Daoy (cell line): ENCODE measurements at places on chromosomes 3 and 15.

DNA sequence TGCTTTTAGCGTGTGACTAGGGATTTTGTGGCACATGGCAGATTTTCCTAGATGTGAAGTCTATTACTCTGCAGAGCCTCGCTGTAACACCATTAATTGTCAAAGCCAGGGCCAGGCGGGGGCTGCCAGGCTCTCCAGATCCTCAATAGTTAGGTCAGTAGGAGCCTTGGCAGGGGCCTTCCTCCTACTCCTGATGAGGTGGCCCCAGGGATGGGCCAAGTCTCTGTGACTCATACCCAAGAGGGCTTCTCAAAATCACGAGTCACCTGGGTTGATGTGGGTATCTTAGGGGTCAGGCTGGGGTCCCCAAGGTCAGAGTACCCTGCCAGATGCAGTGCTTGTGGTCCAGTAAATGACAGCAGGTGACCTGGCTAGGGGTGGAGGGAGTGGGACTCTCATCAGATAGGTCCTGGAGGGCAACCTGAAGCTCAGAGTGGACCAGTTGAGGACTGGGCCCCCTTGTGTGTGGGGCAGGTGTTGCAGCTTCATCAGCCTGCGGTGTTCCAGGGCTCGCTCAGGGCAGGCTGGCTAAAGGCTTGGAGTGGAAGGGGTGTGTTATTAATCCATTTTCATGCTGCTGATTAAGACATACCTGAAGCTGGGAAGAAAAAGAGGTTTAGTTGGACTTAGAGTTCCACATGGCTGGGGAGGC is 88.5 kb upstream of the MYZAP start:
- no peak for DNase-seq

- no peak for DNase-seq
Measured at GRCh38 chr15:68311859-68312557, 34.5 kb downstream of the FEM1B start.

GRCh38 chr3:11304175-11304574 is 32.0 kb downstream of the ATG7 start:
- DNase-seq, result no peak

DNA sequence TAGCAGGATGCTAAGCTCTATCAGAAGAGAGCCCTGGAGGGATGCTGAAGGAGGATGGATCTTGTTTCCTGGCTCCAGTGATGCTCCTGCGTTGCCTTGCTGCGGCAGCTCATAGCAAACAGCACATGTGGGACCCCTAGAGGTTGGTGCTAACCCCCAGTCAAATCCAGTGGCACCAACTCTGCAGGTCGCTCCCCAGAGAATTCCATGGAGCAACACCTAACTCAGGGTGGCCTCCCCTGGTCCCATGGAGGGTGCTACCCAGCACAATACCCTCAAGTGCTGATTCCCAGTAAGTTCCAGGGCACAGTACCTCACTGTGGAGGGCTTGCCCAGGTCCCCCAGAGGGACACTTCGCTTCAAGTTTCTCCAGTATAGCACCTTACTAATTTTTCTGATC is 231.2 kb downstream of the NEK10 start:
- no peak for DNase-seq

DNA sequence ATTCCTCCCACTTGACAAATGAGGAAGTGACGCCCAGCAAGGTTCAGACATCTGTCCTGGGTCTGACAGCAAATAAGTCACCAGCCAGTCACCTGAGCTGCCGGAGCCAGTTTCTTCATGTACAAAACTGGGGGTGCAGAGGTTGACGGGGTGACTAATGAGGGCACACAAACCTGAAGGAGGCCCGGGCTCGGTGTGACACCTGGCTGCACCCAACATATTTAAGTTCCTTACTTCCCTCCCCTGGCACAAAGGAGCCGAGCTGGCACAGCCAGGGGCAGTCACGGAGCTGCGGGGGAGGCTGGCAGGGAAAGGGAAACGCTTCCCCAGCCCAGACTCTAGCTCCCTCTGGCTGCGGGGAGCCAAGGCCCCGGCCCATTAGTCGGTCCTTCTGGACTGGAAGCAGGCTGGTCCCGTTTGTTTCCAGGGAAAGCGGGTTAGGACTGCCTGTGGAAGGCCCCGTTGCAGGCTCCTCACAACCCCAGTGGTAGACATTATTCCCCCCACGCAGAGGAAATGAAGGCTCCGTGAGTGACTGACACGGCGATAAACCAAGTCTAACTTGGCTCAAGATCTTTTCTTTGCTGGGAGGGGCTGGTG is 2.3 kb downstream of the FBXL22 start:
- peak; percentile 56 for DNase-seq
